ENCODE measurements at places on chromosomes 6 and 20. TPM values are rescaled to one million over a fixed set of nuclear protein-coding genes. Genes with fewer than 3 reads are reported as not detected.

The CRISP3 gene
- not detected for total RNA-seq

The SPATS1 gene
- total RNA-seq, result not detected

The ERGIC3 gene
- total RNA-seq, result 178 TPM

The MGME1 gene
- 56.3 TPM for total RNA-seq

The GPLD1 gene
- total RNA-seq, result 5.3 TPM

The ULBP2 gene
- total RNA-seq, result not detected

The SLC17A1 gene
- total RNA-seq, result not detected

- no peak for DNase-seq
Observed at GRCh38 chr20:4555188-4555890, 166.4 kb upstream of the PRND start.

DNA sequence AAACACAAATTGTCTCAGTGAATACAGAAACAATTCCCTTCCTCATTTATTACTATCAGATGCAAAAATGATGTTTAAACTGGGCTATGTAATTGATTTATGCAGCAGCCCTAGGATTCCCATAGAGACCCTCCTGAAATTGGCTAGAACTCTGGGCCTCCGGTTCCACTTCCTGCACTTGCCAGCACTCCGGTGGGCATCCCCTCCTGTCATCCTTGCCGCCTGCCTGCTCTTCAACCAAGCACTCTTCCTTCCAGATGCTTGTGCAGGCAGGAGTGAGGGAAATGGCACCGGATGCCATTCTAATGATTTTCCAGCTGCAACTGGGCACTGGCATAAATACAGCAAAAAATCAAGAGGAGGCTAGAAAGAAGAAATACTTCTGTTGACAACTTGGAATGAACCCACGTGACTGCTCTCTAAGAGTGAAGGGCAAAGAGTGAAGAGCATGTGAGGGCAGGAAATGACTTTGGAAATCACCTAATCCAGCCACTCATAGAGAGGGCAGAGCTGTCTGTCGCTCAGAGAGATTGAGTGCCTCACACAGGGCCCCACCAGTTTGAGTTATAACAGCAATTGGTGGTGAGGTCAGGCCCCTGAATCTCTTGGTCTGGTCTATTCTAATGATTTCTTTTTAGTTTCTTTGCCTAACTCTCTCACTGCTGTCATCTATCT is 3.7 kb upstream of the NEDD9 start:
- DNase-seq, result no peak

GRCh38 chr6:111381123-111381522 is 101.9 kb downstream of the REV3L start:
- no peak for DNase-seq

GRCh38 chr20:33305589-33306057 is 22.6 kb downstream of the BPIFB1 start:
- no peak for DNase-seq

DNA sequence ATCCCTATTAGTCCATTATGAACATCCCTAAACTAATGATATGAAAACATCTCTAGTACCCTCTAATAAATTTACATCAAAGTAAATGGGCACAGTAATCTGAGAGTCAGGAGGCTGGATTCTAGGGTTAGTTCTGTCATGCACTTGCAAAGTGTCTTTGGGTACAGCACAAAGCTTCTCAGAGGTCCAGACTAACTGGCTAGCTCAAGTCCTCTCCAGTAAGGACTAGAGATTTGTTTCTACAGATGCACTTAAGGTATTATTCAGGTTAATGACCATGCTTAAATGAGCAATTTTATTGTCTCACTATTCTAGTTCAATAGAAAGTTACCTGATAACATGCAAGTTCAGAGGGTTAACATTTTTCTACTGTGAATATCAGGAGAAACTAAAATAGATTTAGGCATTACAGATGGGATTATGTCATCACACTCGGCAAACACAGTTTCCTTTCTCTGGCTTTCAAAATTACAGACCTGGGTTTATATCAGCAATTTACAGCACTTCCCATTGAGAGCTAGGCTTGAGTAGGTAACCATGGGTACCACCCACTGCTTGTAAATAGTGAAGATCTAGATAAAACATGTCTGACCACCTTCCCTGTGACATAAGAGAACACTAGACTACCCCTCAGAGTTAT is 402.9 kb upstream of the RUNX2 start:
- DNase-seq, result no peak

- DNase-seq, result no peak
Observed at GRCh38 chr6:106557837-106558236, 71.5 kb downstream of the RTN4IP1 start.

- DNase-seq, result no peak
Observed at GRCh38 chr6:13400772-13401171, 72.4 kb upstream of the TBC1D7 start.

- DNase-seq, result no peak
Observed at GRCh38 chr6:101013612-101014195, 132.6 kb upstream of the ASCC3 start.

GRCh38 chr20:34016736-34017135 is 23.0 kb downstream of the RALY start:
- no peak for DNase-seq

DNA sequence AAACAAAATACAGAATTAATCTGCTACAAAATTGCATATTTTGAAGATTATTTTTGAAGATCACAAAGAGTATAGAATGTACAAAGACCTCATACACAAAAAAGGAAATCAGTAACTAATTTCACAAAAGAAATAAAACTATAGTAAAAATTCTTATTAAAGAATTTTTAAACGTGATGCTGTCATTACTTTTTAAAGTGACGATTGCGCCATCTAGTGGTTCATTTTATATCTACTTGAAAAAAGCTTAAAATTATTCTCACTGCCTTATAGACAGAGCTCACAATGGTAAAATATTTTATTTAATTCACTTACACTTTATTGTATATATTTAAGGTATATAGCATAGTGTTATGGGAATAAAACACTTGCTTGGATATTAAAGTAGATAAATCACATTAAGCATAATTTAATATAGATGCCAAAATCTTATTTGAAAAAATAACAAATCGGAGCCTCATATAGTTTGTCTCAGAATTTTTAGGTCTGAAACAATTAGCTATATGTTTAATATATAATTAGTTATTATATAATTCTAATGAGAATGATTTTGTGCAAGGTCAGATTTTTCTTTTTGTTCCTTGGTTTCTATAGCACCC is 128.8 kb downstream of the PHF3 start:
- no peak for DNase-seq

DNA sequence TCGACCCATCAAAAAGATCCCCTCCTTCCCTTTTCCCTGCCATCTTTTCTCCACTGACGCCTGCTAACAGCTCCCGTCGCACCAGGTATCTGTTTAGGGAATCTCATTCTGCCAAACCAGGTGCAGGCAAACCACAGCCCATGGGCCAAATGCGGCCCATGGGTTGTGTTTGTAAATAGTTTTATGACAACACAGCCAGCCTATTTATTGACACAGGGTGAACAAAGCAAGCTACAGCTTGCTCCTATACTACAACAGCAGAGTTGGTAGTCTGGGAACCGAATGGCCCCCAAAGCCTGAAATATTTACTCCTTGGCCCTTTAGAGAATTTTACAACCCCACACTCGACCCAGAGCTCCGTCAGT is 16.4 kb downstream of the NFATC2 start:
- no peak for DNase-seq
